ENCODE measurements at places on chromosomes 12 and 14.

- no peak for DNase-seq
Measured at GRCh38 chr12:41441180-41441579, 253.1 kb downstream of the PDZRN4 start.

GRCh38 chr12:108589028-108589839 is 8.7 kb downstream of the TMEM119 start:
- no peak for DNase-seq

DNA sequence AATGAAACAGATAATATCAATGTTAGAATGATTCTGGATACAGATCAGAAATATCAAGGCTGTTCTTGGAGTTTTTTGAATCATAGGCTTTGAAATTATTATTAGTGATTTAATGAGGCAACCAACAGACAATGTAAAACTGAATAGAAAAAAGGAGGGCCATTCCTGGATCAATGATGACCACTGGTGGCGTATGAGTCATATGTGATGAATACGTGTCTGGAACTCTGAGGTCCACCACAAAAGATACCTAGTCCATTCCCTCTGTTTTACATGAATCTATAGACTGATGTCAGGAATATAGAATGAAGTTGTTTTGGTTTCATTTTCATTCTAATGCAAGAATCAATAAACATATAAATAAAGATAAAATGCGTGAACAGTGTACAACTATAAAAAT is 78.3 kb upstream of the RTL1 start:
- DNase-seq, result no peak

DNA sequence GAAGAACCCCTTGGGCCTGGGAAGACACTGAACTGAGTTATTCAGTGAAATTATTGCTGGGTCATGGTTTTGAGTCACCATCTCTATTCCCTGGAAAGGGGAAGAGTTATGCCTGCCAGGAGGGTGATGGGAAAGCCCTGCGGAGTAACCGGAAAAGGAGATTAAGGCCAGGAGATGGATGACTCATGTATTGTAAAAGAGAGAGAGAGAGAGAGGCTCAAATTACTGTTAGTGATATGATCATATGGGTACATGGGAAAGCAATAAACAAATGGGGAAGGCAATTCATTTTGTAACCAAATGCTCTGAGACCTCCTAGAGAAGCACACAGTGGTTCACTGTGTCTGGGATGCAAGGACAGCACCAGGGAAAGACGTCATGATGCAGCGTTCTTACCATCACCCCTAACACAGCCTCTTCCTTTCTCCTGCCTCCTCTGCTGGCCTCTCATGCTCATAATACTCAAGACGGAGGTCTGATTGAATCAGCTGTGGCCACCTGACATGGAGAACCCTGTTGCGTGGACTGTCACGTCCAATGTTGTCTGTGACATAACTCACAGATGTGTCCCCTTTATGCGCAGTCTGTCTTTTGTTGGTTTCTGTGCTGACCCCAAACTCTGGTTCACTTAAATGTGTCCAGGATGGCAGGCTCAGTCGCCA is 243.7 kb downstream of the TMEM132D start:
- no peak for DNase-seq
